ENCODE measurements at places on chromosomes 12 and 14.

DNA sequence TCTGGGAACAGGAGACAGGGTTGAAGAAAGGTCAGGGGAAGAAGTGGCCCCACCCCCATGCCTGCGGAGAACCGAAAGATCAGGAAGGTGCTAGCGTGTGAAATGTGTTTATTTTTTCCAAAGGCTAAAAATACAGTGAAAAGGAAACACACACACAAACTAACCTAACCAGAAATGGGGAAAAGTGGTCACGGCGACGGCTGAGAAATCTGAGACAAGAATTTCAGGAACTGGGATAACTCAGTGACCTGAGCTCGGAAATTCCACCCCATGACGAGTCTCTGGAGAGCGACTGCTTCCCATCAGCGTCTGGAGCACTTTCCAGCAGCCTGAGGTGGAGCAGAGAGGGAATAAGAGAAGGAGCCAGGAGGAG is 16.6 kb upstream of the RND1 start:
- DNase-seq, result no peak

DNA sequence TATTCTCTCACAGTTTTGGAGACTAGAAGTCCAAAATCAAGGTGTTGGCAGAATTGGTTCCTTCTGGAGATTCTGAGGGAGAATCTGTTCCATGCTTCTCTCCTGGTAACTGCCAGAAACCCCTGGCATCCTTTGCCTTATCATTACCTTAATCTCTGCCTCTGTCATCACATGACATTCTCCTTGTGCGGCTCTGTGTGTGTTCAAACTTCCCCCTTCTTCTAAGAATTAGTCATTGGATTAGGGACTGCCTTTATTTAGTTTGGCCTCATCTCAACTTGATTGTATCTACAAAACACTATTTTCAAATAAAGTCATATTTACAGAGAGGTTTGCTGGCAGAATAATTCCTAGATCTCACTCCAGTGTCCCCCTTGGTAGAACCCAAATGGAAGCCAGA is 68.9 kb downstream of the ZNF641 start:
- no peak for DNase-seq

- DNase-seq, result no peak
Observed at GRCh38 chr14:54713379-54713778, 146.5 kb downstream of the SAMD4A start.

DNA sequence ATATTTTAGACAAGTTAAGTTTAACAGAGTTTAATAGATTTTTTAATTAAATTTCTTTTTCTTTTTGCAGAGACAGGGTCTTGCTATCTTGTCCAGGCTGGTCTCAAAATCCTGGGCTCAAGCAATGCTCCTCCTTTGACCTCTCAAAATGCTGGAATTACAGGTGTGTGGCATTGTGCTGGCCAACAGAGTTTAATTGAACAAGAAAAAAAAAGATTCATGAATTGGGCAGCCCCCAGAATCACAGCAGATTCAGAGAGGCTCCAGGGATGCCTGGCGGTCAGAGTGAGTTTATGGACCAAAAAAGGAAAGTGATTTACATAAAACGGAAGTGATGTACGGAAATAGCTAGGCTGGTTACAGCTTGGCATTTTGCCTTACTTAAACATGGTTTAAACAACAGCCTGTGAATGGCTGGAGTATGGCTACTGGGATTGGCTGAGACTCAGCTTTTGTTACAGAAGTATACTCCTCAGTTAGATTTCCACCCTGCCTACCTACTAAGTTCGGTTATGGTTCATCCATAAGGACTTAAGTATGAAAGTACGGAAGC is 14.5 kb upstream of the TESPA1 start:
- DNase-seq, result no peak

GRCh38 chr14:50619569-50620141 is 48.5 kb downstream of the SAV1 start:
- peak; percentile 48 for DNase-seq

DNA sequence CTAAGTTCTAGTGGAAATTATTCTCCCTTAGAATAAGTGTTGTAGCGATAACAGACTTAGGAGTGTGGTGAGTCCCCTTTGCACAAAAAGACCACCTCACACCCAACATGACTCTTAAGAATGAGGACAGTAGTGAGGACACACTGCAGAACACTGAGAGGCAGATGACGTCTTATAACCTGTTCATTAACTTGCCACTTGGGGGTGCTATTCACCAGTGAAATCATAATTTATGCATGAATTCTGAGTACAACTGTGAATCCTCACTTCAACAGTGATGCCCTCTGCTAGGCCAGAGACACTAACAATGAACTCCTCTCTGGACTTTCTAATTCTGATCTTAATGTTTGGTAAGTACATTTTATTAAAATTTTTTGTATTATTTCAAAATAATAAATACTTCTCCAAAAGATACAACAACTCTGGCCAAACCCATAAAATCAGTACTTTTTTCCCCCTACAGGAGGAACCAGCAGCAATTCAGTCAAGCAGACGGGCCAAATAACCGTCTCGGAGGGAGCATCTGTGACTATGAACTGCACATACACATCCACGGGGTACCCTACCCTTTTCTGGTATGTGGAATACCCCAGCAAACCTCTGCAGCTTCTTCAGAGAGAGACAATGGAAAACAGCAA is 274.7 kb downstream of the DAD1 start:
- DNase-seq, result peak; percentile 57

- no peak for DNase-seq
Observed at GRCh38 chr12:108591267-108591980, 6.5 kb downstream of the TMEM119 start.

DNA sequence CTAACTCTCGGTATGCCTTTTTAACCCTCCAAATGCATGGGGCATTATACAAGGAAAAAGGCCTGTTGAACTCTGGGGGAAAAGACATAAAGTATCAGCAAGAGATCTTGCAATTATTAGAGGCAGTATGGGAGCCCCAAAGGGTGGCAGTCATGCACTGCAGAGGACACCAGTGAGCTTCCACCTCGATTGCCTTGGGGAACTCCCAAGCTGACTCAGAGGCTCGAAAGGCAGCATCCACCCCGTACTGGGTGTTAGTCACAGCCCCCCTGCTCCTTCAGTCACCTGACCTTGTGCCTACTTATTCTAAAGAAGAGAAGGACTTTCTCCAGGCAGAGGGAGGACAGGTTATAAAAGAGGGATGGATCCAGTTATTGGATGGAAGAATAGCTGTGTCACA is 781.4 kb upstream of the TMEM132C start:
- DNase-seq, result no peak

DNA sequence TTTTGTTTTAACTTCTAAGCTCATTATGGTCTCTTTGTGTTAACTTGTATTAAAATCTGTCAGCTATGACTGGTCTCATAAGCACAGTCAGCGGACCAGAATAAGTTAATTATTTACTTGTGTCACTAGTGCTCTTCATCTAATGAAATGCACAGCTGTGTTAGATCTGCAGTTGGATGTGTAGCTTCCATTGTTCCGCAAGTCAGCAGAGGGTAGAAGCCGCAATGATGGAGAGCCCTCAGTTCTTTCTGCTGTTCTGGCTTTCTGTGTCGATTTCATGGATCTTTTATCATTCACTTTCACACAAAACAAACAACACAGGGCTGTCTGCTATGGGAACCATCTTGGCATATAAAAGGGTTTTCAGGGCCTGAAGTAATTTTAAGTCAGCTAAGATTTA is 89.3 kb upstream of the RFX4 start:
- no peak for DNase-seq

Measured in AML-193 (cell line).